Bronchial epithelial cell (primary cell): ENCODE measurements at places on chromosomes 6 and 20. TPM values are rescaled to one million over a fixed set of nuclear protein-coding genes. Genes with fewer than 3 reads are reported as not detected.

Gene TBC1D32
- total RNA-seq: 7.9 TPM in 2 replicates

Gene CD83
- 0.53 and 1.0 TPM in 2 replicates for total RNA-seq

Gene SLC32A1
- under 0.01 TPM in 1 of 2 replicates, not detected in the other for total RNA-seq

Gene FAM217A
- total RNA-seq: not detected in 2 replicates

Gene TMEM244
- not detected in 2 replicates for total RNA-seq

Gene DCDC2
- under 0.01 and 0.13 TPM in 2 replicates for total RNA-seq

Gene SLC4A11
- 3.2 and 5.1 TPM in 2 replicates for total RNA-seq

Gene SOX18
- not detected in 2 replicates for total RNA-seq

Gene TRDN
- not detected in 2 replicates for total RNA-seq

Gene PBX2
- 16.3 and 19.3 TPM in 2 replicates for total RNA-seq

Gene AIF1
- total RNA-seq: not detected in 2 replicates
